ENCODE measurements at places on chromosomes 1 and 21.

GRCh38 chr1:33165209-33165608 lies 16.6 kb downstream of the TRIM62 start:
- DNase-seq, result no peak

- peak; percentile 75 for DNase-seq
These were observed 68.3 kb upstream of the ARHGAP29 start for GRCh38 chr1:94305704-94306103.

- DNase-seq, result no peak
These were observed 10.8 kb downstream of the MYOM3 start for GRCh38 chr1:24100945-24101737.

GRCh38 chr1:221778125-221778524 lies 36.2 kb upstream of the DUSP10 start:
- DNase-seq, result no peak

DNA sequence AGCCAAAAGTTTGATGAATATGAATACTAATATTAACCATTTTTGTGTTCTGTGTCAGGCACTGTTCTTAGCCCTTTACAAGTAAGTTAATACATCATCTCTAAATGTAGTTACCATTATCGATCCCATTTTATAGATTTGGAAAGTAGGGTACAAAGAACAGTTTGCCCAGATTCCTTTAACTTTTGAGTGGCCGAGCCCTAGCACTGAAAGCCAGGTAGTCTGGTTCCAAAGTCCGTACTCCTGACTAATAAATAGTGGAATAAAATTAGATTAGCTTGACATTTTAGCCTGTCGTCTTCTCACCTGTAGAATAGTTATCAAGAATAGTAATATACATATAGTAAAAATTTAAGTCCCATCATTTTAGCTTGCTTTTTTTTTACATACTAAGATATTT lies 70.6 kb downstream of the PTBP2 start:
- no peak for DNase-seq

GRCh38 chr21:33334824-33335223 lies 10.1 kb downstream of the IFNAR1 start:
- no peak for DNase-seq

GRCh38 chr21:36065497-36066036 lies 4.3 kb upstream of the CBR1 start:
- peak; percentile 59 for DNase-seq

DNA sequence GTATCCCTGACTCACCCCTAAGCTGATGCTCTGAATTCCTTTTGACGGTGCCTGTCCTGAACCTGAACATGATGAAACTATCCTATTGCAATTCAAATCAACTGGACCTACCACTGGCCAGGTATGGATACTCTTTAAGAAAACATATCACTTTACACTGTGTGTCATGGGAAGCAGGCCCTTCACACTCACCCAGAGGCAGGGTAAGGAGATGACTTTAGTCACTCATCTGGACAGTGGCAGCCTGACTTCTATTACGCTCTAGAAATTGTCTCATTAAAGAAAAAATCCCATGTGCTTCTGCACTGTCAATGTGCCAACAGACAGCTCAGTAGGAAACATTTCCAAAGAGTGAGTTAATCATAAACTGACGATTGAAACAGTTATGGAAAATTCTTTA lies 94.3 kb downstream of the VAV3 start:
- peak; percentile 38 for DNase-seq

GRCh38 chr1:204419064-204419403 lies 7.4 kb upstream of the PPP1R15B start:
- DNase-seq, result no peak

DNA sequence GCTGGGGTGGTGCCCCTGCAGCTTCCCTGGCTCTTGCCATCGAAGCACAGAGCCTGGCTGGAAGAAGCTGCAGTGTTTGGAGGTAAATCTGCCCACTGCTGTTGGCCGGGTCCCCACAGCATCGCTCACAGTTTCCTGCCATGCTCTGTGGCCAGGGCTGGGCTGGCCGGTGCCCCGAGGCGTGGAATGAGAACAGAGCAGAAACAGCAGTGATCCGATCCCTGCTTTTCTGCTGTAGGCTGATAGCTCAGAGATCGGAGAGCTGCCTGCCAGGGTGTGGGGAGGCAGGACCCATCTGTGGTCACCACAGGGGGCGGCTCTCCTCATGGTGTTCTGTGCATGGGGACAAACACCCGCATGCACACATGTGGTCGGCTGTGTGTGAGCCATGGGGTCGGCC lies 11.5 kb downstream of the SLC45A1 start:
- DNase-seq, result no peak

- DNase-seq, result peak; percentile 86
These were observed 153.1 kb upstream of the FGGY start for GRCh38 chr1:59143811-59144210.

- DNase-seq, result peak; percentile 70
These were observed 84.1 kb upstream of the NEGR1 start for GRCh38 chr1:72366466-72366865.

DNA sequence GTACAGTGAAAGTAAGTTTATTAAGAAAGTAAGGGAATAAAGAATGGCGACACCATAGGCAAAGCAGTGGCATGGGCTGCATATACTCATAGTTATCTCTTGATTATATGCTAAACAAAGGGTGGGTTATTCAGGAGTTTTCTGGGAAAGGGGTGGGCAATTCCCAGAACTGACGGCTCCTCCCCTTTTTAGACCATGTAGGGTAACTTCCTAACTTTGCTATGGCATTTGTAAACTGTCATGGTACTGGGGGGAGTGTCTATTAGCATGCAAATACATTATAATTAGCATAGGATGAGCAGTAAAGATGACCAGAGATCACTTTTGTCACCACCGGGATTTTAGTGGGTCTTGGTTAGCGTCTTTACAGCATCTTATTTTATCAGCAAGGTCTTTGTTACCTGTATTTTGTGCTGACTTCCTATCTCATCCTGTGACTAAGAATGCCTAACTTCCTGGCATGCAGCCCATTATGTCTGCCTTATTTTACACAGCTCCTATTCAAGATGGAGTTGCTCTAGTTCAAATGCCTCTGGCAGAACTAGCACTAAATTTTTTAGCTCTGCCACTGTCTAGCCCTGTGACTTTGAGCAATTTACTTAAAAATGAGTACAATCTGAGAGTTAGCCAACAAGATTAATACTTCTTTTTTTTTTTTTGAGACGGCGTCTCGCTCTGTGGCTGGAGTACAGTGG lies 110.3 kb upstream of the PALMD start:
- DNase-seq, result no peak

DNA sequence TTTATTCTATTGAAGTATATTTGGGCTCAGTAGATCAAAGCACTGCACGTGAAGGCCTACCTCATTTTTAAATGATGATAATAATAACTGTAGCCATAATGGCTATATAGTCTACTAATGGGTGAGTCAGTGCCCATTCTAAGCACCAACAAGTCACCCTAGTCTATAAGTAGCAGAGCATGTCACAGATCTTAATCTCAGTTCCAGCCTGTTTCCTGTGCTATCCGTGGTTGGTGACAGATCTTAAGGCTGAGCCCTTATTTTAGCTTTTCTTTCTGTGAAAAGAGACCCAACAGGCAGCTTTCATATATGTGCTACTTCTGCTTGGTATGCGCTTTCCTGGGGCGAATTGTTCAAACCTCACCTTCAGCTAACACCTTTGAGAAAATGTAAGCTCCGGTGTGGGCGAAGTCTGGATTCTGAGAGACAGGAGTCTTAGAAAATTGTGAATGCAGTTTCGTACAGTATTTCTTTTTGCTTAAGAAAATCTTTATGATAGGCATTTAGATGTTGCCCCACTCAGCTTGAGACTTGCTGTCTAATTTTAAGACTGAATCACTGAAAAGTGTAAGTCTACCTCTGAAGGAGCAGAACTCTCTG lies 59.6 kb downstream of the FMN2 start:
- DNase-seq, result no peak

GRCh38 chr1:98130408-98130807 lies 209.6 kb upstream of the DPYD start:
- DNase-seq, result no peak

DNA sequence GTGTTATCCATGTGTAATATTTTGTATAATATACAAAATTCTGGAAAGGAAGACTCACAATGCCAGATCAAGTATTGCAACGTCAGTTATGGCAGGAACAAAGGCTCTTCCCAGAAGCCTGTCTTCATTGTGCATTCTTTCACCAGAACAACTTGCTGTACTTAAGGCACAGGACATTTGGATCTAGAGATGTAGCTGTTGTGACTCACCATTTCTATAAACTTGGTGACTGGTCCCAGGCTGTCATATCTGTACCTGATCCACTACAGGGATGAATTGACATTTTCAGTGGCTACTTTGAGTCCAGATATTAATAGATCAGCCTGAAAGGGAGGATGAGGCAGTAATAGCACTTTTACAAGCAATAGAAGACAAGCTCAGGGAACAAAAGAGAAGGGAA lies 299.8 kb downstream of the DISC1 start:
- DNase-seq, result peak; percentile 11

DNA sequence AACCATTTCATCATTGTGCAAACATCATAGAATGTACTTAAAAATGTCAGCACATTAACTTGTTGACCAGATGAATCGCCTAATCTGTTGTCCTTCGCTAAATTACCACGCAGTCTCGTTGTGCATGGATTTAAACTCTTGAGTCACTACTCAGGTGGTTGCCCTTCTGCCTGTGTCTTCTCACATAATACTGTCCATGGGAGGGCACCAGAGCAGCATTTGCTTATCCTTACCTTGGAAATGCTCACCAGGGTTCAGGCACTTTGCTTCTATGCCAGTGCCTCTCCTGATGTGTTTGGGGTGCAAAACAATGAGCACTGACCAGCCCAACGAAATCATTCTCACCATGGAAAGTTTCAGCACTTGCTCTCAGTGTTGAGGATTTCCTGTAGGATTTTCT lies 559.9 kb downstream of the RWDD3 start:
- DNase-seq, result no peak

DNA sequence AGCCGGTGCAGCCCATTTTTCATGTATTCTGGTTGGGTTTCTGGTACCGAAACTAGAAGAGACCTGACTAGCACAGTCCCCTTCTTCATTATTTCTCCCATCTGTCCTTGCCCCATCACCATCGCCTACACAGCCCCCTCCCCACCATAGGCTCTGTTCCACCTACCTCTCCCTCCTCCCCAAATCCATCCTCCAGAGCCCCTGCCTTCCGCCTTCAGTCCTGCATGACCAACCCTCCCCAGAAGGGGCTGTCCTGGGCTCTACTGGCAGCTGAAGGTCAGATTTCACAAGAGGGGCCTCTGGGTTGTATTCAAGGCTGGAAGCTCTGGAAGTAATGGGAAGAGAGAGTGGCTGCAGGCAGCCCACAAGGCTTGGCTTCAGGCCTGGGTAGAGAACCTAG lies 55.2 kb downstream of the SDC3 start:
- no peak for DNase-seq

DNA sequence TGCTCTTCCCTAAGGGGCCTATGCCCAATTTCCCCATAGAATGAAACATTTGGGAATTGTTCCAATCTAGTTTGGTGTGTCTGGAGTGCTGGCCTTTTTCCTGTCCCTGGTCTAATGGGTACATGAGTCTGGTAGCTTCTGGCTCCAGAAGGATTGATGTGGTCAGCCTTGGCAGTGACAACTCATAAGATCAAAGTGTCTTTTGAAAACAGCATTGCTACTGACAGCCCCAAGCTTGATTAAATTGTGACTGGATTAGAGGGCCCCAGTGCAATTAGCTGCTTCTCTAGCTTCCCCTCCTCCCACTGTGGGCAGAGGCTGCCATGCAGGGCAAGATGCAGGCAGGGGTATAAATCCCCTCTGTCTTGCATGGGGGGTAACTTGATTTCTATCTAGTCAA lies 130.9 kb downstream of the UCK2 start:
- no peak for DNase-seq

DNA sequence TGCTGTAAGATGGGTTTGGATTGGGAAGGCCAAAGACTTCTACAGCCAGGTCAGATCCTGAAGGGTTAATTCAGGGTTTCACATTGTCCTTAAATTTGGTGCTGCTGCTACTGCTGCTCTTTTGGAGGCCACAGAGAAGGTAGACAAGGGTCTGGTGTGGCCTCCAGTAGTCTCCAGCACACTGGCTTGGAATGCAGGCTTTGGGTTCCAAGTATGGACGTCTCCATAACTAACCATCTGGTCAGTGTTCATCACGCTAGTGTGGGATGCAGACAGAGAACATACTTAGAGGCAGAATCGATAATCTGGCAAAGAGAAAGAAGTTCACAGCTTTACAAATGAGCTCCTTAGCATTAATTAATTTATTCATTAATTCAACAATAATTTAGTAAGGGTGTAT lies 154.1 kb downstream of the ZBTB18 start:
- DNase-seq, result no peak

DNA sequence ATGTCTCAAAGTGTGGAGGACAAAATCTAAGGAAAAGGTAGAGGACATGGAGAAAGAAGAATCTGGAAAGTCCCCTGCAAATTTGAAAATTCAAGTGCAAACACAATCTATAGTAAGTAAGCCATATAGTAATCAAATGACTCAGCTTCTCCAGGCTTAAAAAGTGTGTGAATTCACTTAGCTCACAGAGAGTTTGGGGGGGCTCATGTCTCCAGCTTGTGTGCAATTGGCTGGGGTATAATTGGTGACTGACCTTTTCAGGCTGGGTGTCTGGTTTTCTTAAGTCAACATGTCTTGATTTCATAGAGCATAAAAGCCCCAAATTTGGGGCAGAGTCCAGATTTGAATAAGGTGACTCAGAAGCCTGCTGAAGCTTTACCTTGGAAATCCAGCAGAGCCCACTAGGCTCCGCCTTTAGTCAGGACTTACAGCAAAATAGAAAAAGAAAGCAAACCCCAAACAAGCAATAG lies 8.6 kb downstream of the CLDN14 start:
- DNase-seq, result no peak

DNA sequence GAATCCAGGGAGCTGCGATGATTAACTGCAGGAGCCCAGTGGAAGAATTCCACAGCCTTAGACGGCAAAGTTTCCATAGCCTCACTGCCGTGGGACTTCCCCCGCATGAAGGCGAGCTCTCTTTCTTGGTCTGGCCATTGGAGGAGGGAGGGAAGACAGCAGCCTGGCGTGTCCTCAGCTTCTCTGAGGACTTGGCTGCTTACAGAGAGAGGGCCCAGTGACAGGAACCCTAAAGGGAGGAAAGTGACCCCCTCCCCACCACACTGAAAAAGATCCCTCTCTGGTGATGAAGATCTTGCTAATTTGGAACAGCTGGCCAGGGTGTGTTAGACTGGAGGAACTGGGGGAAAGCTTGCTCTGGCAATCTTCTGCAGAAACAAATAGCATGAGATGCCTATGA lies 41.0 kb downstream of the ATP2B4 start:
- DNase-seq, result peak; percentile 59

Measured in fibroblast of gingiva (primary cell).